ENCODE measurements at places on chromosomes 16 and 17.
A peak's percentile ranks its signal among the peaks of the same experiment; 100 is the strongest.

DNA sequence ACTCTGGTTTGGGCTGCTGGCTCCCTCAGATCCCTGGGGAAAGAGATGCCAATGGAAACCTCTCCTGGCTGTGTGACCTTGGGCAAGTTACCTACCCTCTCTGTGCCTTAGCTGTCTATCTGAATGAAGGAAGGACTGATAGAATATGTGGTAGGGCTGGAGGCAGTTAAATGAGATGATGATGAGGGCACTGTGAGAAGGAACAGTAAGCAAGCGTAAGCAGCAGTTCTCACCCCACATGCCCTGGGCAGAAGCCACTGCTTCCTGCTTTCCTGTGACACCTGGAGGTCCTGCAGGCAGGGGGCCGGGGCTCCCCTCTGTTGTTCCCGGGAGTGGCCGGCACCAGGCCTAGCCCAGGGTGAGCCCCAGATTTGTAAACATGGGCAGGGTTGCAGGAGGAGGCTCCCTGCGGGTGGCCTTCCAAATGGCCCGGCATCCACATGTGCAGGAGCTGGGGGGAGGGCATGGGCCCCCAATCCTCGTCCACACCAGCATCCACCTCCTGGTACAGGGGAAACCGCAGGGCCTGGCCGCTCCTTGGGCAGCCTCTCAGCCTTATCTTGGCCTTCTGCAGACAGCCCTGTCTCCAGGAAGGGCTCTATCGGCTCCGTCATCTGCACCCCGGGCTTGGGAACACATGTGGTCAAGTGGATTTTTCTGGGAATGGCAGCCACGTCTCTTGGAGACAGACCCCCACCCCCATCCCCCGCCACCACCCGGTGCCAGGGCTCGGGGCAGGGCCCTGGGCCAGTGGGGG, 235.6 kb upstream of the GSE1 start:
- DNase-seq, result no peak

GRCh38 chr17:37168731-37169353, 206.9 kb upstream of the C17orf78 start:
- no peak for DNase-seq

DNA sequence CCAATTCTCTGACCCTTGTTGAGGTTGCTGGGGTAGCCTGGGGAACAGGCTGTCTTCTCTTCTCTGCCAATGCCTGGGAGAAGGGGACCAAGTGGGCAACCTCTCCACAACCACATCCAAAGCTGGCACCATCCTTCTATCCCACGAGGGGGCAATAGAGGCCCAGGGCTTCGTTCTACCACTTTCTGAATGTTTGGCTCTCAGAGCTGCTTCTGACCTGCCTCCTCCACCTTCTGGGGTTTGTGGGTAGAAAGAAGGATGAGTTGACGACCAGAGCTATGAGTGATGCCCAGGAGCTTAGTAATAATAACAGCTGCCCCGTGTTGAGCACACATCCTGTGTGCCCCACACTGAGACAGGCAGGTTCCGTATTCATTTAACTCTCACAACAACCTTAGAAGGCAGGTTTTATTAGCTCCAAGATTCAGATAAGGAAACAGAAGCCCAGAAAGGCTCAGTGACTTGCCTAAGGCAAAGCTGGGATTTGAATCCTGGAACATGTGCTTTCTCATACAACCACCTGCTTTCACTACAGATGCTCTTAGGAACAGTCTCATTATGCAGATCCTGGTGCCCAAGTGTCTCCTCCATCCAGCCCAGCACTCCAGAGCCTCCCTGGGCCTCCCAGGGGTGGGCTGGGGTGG, 11.1 kb downstream of the TSPOAP1 start:
- peak; percentile 71 for DNase-seq

DNA sequence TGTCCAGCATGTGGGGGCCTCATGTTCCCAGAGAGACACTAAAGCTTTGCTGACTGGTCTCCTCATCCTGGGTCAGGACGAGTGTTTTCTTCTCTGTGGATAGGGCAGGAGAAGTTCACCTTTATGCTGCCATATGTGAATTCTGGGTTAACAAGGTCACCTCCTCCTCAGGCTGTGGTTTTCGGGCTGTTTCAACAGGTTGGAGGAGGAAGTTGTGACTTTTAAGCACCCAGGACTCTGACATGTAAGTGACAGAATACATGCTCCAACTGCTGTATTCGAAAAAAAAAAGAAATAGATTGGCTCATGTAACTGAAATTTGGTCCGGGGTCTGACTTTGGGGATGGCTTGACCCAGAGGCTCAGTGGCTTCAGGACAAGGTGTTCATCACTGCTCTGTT, 54.2 kb downstream of the SNX20 start:
- no peak for DNase-seq

DNA sequence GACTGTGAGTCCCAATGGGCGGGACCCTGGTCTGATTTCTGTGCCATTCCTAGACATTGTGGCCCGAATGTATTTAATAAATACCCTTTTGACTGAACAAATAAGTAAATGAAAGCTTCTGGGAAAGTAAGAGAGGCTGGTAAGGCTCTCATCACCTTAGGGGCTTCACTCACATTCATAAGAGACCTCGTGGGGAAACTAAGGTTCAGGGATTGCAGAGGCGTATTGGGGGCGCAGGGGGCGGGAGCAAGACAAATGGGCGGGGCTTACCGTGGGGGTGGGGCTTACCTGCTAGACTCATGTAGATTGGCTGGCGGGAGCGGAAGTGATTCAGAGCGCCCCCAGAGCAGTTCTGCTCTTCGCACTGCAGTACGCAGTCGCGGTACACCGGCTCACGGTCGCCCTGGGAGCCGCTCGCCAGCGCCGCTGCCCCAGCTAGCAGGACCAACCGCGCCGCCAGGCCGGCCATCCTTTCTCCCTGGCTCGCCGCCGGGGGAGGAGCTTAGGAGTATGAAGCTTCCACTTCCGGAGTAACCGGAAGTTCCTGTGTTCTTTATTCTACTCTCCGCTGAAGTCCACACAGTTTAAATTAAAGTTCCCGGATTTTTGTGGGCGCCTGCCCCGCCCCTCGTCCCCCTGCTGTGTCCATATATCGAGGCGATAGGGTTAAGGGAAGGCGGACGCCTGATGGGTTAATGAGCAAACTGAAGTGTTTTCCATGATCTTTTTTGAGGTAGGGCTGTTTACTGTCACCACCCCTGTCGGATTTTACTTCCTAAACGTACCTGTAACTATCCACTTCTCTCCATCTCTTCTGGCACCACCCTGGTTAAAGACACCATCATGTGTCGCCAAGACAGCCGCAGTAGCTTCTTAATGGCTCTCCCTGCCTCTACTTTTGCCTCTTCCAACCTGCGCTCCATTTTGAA, at the start of gene PGAP3:
PGAP3 (minus strand) TSS at position 512 of the 929 bp plus-strand sequence; CDS start at position 469, 43 bp downstream.
- DNase-seq, result peak; percentile 89

DNA sequence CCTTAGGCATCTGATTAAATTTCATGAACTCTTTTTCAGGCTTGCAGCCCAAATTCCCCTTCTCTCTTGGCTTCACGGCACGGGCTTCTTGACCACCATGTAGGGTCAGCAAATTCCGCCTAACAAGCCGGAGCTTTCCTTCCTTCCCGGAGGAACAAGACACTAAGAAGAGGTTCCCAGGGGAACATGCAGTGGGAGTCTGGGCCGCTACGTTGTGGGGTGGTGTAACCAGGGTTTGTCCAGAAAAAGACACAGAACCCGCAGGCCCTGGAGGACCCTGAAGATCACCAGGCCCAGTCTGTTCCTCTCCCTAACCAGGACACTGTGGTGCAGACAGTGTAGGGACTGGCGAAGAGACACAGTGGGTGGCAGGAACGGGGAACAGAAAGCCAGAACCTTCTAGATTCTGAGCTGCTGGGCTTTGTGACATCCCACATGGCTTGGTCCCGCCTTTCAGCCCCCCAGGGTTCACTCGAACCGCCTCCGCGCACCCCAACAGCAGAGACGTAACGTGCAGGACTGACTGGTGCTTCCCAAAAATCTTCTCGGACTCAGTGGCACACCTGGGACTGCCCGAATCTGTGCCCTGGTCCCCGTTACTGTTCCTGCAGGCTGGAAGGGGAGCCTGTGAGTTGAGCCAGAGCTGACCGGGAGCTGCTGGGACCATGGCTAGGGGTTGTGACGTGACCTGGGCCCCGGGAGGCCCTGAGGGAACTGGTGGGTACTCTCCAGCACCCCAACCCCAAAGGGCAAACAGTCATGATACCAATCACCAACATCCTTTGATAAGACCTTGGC, 55.2 kb downstream of the TBC1D16 start:
- DNase-seq, result no peak

GRCh38 chr17:76369804-76370203, 14.6 kb upstream of the SPHK1 start:
- DNase-seq, result no peak

DNA sequence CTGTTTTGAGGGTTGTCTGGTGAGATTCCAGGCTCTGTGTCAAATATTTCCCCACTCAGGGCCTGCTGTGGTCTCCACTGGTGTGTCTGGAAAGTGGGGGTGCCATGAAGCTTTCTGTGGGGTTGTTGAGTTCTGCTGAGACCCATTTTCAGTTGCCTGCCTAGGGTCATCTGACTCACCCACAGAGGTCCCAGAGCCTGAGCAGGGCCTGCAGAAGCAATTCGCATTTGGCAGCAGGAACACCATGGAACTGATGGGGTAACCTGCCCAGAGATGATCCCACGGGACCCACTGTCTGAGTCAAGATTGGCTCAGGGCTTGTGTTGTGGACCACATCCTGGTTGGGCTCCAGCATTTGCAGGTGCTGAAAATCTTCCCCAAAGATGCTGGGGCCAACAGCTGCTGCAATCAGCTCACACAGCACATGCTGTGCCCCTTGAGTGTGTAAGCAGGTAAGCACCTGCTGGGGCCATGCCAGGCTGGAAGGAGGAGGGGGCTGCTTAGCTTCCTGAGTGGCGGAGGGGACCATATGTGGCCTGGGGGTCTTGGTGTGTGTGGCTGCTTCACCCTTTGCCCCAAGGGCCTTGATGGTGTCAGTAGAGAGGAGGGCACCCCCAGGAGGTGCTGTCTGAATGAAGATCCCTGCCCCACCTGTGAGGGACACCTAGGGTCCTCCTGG, 1726.1 kb downstream of the TP53TG3F start:
- DNase-seq, result no peak

DNA sequence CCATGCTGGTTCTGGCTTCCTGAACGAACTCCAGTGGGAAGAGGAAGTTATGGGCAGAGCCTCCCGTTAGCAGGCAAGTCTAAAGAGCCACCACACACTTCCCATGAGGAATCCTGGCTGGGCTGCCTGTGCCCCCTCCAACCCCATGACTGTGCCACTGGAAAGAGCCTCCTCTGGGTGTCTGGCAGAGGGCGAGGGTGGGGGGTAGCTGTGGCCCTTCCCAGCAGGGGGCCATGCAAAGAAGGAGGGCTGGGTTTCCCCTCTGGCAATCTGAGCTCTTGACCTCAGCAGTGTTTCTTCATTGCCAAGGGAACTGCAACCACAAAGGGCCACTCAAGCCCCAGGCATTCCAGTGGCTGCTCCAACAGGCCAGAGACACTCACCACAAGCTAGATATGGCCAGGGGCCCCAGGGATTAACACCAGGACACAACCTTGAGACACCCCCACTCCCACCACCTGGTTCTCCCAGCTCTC, 1.7 kb upstream of the RRAD start:
- DNase-seq, result no peak

GRCh38 chr17:66704858-66705520, 129.9 kb upstream of the CACNG5 start:
- DNase-seq, result no peak

DNA sequence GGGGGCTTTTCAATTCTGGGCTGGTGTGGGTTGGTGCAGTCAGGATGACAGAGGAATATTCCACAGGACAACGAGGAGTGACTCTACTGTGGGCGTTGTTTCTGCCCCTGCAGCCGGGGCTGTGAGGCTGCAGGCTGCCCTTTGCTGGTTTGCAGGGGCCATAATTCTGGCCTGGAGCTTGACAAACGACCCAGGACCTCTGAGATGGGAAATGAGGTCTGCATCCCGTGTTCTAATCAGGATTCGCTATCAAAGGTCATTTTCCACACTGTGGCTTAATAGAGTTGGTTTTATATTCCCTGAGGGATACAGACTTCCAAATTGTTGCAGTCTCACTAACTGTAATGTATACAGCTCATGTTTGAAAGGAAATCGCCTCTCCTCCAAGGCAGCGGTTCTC, 180.9 kb downstream of the RPTOR start:
- no peak for DNase-seq

DNA sequence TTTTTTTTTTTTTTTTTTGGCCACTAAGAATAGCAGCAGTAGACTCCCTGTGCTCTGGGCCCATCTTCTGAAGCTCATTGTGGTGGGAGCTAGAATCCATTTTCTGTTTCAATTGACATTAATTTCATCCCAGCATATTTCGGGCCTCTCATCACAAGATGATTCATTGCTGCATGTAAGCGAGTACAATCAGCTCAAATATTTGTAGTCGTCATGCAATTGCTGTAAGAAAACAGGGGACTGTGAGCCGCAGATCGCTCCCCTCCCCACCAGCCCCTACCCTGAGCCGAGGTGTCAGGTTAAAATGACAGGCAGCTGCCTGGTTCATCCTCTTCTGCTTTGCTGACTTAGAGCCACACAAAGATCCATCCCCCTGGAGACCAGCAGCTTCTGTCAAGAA, 358.8 kb upstream of the CDH5 start:
- DNase-seq, result no peak

GRCh38 chr17:44065668-44066203, 735 bp downstream of the LSM12 start:
- DNase-seq, result peak; percentile 23

GRCh38 chr17:44989552-44990138, 21.5 kb upstream of the C1QL1 start:
- no peak for DNase-seq

GRCh38 chr16:65754820-65755691, 611.4 kb upstream of the CDH5 start:
- no peak for DNase-seq

DNA sequence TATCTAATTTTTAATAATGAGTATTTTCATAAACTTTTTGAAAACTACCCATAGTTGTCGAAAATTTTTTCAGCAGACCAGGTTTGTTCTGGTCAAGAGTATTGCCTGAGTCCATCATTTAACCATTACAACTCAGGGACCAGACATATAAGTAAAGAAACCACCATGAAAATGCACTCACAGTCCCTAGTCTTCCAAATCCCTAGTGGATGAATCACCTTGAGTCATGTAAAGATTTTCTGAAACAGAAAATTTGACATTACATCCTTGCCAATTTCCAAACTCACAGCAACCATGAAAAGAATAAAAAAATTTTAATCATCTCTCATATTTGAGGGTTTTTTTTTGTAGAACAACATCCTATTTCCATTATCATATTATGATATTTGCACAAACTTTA, 1337.5 kb upstream of the CDH8 start:
- DNase-seq, result no peak

DNA sequence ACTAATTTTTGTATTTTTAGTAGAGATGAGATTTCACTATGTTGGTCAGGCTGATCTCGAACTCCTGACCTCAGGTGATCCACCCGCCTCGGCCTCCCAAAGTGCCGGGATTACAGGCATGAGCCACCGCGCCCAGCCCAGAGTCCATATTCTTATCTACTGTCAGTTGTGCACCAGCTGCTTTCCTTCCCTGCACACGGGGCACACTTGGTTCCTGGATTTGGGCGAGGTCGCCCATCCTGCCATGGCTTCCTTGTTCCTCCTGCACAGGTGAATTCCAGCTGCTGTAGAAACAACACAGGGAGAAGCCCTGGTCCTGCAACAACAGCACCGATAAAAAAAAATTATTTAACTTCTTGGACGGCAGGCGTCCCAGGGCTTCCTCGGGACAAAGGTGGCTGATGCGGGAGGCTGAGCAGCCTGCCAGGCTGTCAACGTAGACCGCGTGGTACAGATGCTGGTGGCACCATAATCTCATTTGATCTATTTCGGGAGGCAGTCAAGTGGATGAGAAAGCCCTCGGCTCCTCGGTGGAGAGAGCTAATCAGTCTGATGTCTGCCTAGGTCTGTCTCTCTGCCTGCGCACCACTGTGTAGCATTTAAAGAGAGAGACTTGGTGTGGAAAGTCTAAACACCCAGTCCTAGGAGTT, 19.1 kb downstream of the RGS9 start:
- no peak for DNase-seq

Data from activated CD4-positive, alpha-beta T cell treated with anti-CD3 and anti-CD28 coated beads, Interleukin-2, amount 50 U/mL, for 48 hours (primary cell).